ENCODE measurements at places on chromosomes 7 and 10.

DNA sequence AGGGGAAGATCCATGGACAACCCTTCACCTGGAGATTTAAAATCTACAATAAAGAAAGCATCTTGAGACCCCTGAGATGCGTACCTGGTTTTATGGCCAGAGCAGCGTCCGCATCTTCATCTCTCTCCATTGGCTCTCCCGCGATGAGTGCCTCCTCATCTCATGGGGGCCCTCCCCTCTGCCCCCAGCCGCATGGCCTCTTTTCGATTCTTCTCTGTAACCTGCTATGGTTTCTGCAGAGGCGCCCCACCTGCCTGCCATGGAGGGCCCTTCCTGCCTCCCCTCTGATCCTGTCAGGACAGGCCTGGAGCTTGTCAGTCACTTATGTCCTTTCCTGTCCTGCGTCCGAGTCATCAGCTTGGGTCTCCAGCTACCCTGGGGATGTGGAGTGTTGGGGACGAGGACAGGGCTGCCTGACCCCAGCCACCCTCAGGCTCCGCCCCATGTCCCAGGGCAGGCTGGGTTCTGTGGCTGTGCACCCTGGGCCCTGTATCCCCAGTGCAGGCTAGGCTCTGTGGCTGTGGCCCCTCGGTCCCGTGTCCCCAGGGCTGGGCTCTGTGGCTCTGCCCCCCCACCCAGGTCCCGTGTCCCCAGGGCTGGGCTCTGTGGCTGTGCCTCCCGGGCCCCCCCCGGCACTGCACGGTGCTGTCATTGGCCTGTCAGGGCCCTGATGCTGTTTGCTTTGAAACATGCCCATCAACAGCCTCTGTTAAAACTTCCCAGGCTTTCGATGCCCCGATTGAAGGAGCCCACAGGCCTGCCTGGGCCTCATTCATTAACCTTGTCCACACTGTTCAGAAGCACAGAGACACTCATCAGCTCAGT is 99.8 kb downstream of the WDR37 start:
- DNase-seq: no peak

- no peak for DNase-seq
These were observed 217.1 kb upstream of the DPP6 start for GRCh38 chr7:153835103-153835502.

DNA sequence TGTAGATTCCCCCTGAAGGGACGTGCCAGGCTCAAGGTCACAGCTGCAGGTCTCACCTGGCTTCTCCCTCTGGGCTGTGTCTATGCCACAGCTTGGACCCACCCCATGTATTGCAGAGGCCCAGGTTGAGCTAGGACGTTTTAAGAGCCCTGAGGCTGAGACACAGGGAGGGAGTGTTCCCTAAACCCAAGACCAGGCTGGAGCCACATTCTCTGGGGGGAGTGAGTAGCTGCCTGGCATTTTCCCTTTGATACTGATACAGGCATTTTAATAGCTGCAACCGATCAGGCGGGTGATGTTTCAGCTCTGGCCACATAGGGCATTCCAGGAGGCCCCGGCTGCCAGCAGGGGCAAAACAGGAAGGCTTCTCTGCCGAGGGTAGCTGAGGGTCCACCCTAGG is 13.4 kb downstream of the COL13A1 start:
- no peak for DNase-seq

DNA sequence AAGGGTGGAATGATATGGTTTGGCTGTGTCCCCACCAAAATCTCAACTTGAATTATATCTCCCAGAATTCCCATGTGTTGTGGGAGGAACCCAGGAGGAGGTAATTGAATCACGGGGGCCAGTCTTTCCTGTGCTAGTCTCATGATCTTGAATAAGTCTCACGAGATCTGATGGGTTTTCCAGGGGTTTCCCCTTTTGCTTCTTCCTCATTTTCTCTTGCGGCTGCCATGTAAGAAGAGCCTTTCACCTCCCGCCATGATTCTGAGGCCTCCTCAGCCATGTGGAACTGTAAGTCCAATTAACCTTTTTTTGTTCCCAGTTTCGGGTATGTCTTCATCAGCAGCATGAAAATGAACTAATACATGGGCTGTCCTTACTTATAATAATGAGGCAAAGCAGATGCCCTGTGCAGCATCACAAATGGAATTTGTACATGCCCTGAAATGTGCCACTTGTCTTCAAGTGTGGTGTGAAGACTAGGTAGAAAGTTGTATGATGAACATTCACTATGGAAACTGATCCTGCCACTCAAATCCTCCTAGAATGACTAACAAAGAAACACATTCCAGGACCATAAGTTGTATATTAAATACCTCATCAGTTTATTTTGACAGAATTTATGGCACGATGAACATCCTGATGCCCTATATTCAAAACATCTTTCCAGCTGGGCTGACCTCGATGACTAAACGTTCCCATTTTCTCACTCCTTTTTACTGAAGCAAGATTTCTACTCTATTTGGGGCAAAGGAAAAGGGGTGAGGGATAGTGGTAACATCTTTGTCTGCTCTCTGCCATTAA is 122.8 kb upstream of the CTTNBP2 start:
- DNase-seq: no peak

DNA sequence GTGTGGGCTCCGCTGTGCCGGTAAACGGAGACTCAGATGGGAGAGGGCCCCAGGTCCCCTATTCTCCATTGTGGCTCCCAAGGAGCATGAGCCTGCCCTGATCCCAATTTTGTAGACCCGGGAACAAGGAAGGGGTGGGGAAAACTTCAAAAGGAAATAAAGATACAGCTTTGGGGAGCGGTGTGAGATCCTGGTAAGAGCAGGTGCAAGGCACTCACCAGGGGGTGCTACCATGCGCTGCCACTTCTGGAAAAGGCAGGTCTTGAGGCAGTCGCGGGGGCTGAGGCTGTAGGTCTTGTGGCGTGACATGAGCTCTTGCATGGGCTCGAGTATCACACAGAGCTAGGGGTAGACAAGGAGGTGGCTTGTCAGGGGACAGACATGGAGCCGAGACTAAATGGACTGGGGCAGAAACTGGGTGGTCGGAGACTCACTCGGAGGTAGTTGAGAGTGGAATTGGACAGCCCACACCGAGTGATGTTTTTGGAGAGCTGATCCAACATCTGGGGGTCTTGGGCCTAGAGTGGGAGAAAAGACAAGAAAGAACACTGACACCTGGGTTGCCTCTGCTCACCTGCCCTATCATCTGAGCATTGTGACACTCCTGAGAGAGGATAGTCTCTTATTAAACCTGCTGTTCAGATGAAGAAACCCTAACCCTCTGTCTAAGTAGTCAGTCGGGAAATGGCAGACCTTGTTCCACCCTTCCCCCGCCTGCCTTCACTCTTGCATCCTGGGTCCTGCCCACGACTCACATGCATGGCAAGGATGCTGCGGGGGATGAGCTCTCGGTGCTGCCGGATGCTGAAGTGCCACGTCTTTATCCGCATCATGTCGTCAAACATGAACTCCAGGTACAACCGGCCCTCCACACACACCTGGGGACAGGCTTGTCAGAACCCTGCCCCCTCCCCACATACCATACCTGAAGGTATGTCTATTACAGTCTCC is 10.7 kb downstream of the LDB1 start:
- DNase-seq: no peak

GRCh38 chr10:12042409-12042796 is 206 bp downstream of the UPF2 start:
- DNase-seq: no peak

Measured in globus pallidus (tissue), 1 donor.